Colonic mucosa (tissue), 4 donors: ENCODE measurements at places on chromosomes 7 and 10. TPM values are rescaled to one million over a fixed set of nuclear protein-coding genes. Genes with fewer than 3 reads are reported as not detected.

NEURL1 gene
- total RNA-seq, result 40.2 TPM

ANXA8L1 gene
- not detected for total RNA-seq

MKI67 gene
- total RNA-seq, result 40.2 TPM

HECW1 gene
- 0.40 TPM for total RNA-seq

LRRC61 gene
- 11.4 TPM for total RNA-seq

NYAP1 gene
- total RNA-seq, result 0.69 TPM

HOXA5 gene
- 18.7 TPM for total RNA-seq

SPDYE2 gene
- total RNA-seq, result not detected

DNA sequence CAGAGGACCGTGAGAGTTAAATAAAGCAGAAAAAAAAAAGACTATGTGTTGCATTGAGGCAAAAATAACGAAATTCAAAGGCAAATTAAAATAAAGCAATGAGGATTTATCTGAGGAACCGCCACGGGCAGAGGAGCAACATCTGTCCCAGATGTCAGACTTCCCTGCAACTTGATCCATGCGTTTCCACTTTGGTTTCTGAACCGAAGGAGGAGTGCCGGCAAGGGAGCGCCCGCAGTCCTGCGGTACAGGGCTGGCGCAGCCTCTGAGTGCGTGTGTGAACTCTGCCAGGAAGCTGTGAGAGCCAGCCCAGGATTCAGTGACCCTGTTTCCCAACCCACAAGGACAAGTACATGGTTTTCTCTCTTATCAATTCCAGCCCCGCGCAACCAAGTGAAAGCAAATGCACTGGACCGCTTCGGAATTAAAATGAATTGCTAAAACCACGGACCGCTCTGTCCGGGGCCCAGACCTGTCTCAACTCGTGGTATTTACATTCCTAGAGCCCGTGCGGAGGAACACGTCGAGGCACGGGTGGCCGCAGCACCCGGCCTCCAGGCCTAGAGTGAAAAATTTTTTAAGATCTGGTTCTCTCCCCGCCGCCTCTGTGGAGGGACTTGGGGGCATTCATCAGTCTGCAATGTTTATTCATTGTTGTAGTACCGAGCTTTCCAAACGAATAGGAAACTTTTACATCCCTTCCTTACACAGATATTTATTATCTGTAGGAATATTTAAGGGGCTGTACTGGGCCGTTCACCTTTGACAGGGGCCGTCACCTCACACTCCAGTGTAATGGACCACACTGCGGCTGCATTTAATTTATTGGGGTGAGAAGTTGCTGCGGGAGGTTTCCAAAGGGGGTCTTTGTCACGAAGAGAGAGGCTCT lies 291.5 kb upstream of the NFE2L3 start:
- H3K4me3 ChIP-seq, result no peak overlapping the region
- H3K4me1 ChIP-seq, result no peaks in the 10 kb centered on the region
- H3K27me3 ChIP-seq, result peaks cover 46% of the 10 kb centered on the region
- DNase-seq, result no peak

- H3K4me3 ChIP-seq, result no peak overlapping the region
- H3K27ac ChIP-seq, result no peak overlapping the region
- H3K36me3 ChIP-seq, result no peaks in the 10 kb centered on the region
- H3K27me3 ChIP-seq, result peaks cover 3% of the 10 kb centered on the region
Measured at GRCh38 chr7:26151096-26151495, 902 bp upstream of the NFE2L3 start.

- H3K4me1 ChIP-seq, result peaks cover 6% of the 10 kb centered on the region
- DNase-seq, result no peak
- H3K27ac ChIP-seq, result no peak overlapping the region
- no peaks in the 10 kb centered on the region for H3K27me3 ChIP-seq
- H3K36me3 ChIP-seq, result no peaks in the 10 kb centered on the region
- H3K4me3 ChIP-seq, result no peak overlapping the region
Measured at GRCh38 chr10:3875842-3876235, 90.8 kb upstream of the KLF6 start.

GRCh38 chr7:99408379-99409191 lies at the start of the genes BUD31 and PDAP1:
Gene BUD31 (plus strand): TSS chr7:99408969. CDS start chr7:99411093, 2,124 bp downstream.
Gene PDAP1 (minus strand): TSS chr7:99408597. CDS start chr7:99408548, 49 bp downstream.
- no peaks in the 10 kb centered on the region for H3K27me3 ChIP-seq
- H3K36me3 ChIP-seq, result peaks cover 8% of the 10 kb centered on the region
- H3K4me3 ChIP-seq, result peak within 1 kb of the TSS; percentile 90
- peaks cover 12% of the 10 kb centered on the region for H3K4me1 ChIP-seq
- peak within 1 kb of the TSS; percentile 88 for H3K27ac ChIP-seq
- DNase-seq, result peak; percentile 95

GRCh38 chr7:129772646-129773280 lies 161.2 kb downstream of the NRF1 start:
- peaks cover 7% of the 10 kb centered on the region for H3K27me3 ChIP-seq
- H3K27ac ChIP-seq, result no peak overlapping the region
- H3K36me3 ChIP-seq, result no peaks in the 10 kb centered on the region

DNA sequence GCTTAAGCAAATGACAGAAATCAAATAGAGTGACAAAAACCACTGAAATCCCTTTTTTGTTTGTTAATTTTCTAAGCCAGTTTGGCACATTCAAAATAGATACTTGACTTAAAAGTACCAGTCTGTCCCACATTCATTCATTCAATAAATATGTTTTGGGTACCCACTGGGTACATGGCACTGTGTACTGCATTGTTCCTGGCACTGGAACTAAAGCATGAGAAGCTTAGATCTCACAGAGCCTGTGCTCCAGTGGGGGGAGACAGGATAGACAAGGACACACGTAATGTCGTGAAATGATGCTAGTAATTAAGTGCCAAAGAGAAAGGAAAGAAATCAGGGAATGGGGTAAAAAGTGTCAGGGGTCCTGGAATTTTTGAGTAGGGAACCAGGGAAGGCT lies 13.0 kb downstream of the MTURN start:
- DNase-seq, result no peak
- no peak overlapping the region for H3K4me3 ChIP-seq
- H3K4me1 ChIP-seq, result peaks cover 8% of the 10 kb centered on the region
- H3K27ac ChIP-seq, result no peak overlapping the region

- DNase-seq, result no peak
- H3K27ac ChIP-seq, result no peak overlapping the region
- H3K27me3 ChIP-seq, result no peaks in the 10 kb centered on the region
- H3K4me3 ChIP-seq, result no peak overlapping the region
Measured at GRCh38 chr7:158351481-158351880, 236.1 kb downstream of the PTPRN2 start.

DNA sequence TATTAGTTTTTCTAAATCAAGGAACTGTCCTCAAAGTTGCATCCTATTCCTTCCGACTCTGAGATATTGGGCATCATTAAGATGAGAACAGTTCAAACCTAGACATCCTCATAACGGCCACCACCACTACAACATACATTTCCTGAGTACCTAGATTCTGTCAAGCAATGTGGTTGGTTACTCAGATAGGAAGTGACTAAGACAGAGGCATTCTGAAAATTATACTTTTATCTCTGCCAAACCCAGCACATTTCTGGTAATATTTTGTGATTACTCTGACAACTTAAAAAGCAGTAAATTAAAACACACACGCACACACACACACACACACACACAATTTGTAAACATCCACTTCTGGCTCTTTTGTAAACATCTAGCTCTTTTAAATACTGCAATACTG lies 291.2 kb upstream of the MEOX2 start:
- no peaks in the 10 kb centered on the region for H3K36me3 ChIP-seq
- no peaks in the 10 kb centered on the region for H3K4me1 ChIP-seq
- H3K27ac ChIP-seq, result no peak overlapping the region
- H3K4me3 ChIP-seq, result no peak overlapping the region
- no peak for DNase-seq
- H3K27me3 ChIP-seq, result no peaks in the 10 kb centered on the region

DNA sequence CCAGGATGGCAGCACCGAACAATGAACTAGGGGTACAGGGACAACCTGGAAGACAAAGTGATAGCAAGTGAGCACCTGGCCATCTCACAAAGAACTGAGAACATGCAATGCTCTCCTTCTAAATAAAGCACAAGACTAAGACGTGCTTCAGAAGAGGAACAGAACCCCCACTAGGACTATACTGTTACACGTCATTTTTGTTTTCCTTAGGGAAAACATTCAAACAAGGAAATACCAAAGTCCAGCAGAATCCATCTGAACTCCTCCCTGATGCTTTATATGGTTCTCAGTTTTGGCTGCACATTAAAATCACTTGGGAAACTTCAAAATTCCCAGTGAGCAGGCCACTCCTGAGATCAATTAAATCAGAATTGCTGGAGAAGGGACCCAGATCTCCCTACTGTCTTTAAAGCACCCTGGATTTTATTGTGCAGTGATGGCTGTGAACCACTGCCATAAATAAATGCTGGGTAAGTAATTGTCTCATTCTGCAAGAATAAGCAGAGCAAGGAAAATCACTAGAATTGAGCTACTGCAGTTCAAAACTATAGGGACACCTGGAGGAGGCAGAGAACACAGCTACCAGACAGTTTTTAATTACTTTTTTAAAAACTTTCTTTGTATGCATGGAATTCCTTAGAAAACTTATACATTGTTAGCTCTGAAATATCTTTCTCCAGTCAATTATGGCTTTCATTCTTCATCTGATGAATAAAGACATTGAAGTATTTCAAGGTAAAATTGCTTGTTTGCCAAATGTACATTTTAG lies 866.5 kb upstream of the GHITM start:
- no peaks in the 10 kb centered on the region for H3K4me1 ChIP-seq
- DNase-seq, result no peak
- H3K36me3 ChIP-seq, result no peaks in the 10 kb centered on the region
- H3K27ac ChIP-seq, result no peak overlapping the region

DNA sequence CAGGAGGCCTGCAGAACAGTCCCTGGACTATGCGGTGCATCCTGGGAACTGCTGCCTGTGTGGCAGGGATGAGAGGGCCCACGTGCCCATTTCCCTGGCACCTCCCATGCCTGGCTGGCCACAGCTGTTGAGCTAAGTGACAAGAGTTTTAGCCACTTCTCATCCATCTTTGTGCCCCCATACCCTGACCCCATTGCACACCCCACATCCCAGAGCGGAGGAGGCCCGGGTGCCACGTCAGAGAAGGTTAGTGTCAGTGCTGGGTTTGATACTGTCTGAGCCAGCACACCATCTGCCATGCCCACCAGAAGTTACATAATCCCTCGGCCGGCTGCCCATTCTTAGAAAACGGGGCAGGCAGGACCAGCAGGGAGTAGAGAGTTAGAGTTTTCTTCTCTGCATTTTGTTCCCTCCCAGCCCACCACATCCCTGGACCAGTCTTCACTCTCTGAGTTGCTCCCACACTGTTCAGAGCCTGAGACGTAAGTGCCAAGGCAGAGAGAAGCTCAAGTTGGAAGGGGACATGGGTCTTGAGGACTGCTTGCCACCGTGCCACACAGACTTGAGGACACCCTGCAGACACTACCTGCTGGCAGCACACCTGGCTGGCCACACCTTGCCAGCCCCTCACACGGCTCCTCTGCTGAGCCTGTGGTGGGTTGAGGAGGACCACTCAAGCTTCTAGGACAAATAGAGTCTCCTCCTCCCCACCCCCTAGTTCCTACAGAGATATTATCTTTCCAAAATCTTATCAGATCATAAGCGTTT lies 13.1 kb downstream of the UNC5B start:
- no peaks in the 10 kb centered on the region for H3K4me1 ChIP-seq
- no peak for DNase-seq
- H3K27me3 ChIP-seq, result no peaks in the 10 kb centered on the region
- no peak overlapping the region for H3K4me3 ChIP-seq
- no peak overlapping the region for H3K27ac ChIP-seq

GRCh38 chr10:89793649-89794254 lies 92.4 kb downstream of the KIF20B start:
- no peaks in the 10 kb centered on the region for H3K27me3 ChIP-seq
- no peak overlapping the region for H3K27ac ChIP-seq
- peak; percentile 31 for DNase-seq
- H3K4me3 ChIP-seq, result no peak overlapping the region

DNA sequence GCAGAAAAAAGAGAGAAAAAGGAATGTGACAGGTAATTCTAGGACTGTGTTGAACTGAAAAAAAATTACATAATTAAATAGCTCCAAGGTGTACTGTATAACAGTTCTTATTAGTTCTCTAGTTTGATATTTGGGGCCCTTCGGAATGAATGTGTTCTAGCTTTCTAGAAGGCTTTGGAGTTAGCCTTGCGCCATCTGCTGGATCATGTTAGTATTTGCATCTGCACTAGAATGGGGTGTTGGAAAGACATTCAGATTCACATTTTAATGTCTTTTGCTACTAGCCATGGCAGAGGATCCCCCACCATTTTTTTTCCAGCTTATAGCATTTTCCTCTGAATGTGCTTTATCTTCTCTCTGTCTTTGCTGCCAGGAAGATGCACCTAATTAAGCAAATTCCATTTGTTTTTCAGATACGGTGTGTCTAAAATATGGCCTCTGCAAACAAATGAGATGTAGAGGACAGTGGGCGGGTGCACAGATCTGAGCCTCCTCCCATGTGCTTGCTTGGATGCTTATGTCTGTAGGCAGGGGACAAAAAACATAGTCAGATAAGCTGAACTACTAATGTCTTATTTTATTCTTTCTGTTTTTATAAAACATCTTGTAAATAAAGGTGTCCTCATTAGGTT lies 238.5 kb downstream of the PHF14 start:
- H3K4me3 ChIP-seq, result no peak overlapping the region
- no peaks in the 10 kb centered on the region for H3K4me1 ChIP-seq
- peak; percentile 60 for DNase-seq
- H3K36me3 ChIP-seq, result no peaks in the 10 kb centered on the region
- no peaks in the 10 kb centered on the region for H3K27me3 ChIP-seq

DNA sequence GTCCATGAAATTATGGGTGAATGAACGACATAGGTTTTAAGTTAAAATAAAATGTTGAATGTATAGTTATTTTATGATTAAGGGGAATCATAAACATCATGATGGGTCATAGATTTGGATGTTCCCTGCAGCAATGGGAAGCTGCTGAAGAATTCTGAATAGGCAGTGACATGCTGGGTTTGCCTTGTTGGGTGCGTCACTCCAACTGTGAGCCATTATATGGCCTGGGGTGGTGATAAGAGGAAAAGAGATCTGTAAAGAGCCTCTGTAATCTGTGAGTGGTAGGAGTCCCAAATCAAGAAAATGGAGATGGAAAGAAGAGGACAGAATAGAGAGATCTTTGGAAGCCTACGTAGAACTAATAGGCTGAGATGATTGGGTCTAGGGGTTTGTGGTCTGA lies 58.1 kb upstream of the GPR26 start:
- H3K4me3 ChIP-seq, result no peak overlapping the region
- H3K36me3 ChIP-seq, result no peaks in the 10 kb centered on the region
- H3K27ac ChIP-seq, result no peak overlapping the region

GRCh38 chr7:40327873-40328272 lies 193.1 kb downstream of the SUGCT start:
- no peak overlapping the region for H3K27ac ChIP-seq
- H3K4me3 ChIP-seq, result no peak overlapping the region
- DNase-seq, result no peak
- no peaks in the 10 kb centered on the region for H3K27me3 ChIP-seq
- H3K4me1 ChIP-seq, result peaks cover 6% of the 10 kb centered on the region
